NT2/D1 (cell line): ENCODE measurements at places on chromosomes 2 and 18.

GRCh38 chr2:232388324-232388891 is 9.9 kb downstream of the ALPP start:
- DNase-seq, result no peak

DNA sequence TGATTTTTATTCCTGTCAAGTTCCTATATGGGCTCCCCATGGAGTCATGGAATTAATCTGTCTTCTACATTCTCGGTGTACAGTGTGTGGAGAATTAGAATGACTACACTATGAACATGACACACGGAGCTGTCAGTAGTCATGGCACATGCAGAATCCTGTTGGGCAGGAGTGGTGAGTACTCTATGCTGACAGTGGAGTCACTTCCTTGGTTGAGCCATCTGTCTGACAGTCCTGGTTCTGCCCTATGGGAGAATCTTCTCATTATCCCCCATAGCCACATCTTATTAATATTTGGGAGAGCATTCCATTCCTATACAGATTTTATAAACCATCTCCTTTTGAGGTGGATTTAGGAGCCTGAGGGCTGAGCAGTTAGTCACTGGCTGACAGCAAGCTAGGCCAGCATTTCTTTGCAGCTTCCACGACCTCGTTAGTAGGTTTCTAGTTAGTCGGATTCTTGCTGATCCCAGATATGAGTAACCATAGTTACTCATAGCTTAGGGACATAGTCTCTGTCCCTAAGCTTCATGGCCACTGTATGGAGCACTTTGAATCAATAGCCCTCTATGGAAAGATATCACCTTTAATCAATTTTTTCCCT is 90.6 kb downstream of the MDH1 start:
- no peak for DNase-seq

DNA sequence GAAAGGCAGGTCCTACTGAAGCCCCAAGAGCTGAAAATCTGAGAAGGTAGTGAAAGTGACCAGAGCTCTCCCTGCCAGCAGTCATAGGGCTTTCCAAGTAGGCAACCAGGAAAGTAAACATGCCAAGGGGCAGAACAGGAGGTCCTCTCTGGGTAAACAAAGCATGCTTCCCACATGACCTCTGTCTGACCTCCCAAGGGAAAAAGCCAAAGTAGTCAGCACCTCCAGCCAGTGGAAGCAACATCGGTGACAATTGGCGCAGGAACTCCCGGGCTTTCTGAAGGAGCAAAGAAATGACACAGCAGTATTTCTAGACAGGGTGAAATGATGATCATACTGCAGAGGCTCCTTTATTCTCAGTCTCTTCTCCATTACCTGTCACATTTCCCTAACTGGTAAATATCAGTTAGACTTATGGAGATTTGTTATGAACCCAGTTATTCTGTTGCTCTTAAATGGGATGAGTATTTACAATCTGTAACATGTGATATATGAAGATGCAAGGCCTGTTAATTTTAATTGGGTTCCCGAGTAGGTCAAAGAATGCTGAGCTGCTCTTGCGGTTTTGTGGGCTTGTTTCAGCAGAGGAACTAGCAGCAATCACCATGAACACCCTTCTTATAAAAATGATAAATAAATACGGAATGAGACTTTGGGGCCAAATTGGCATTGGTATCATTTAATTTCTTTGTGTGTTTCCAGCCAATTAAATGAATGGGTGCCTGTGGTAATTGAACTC is 321.0 kb downstream of the RND3 start:
- DNase-seq, result no peak

- DNase-seq, result peak; percentile 28
These were observed 10.4 kb upstream of the KCNE4 start for GRCh38 chr2:223041527-223042109.

- DNase-seq, result no peak
These were observed 458.8 kb upstream of the MEX3C start for GRCh38 chr18:51656249-51656648.

GRCh38 chr2:98473995-98474780 is 29.5 kb downstream of the INPP4A start:
- DNase-seq, result no peak

- no peak for DNase-seq
These were observed 138.4 kb downstream of the ZNF516 start for GRCh38 chr18:76356666-76357065.

- no peak for DNase-seq
These were observed 1775.5 kb upstream of the CELF4 start for GRCh38 chr18:39341129-39341528.

DNA sequence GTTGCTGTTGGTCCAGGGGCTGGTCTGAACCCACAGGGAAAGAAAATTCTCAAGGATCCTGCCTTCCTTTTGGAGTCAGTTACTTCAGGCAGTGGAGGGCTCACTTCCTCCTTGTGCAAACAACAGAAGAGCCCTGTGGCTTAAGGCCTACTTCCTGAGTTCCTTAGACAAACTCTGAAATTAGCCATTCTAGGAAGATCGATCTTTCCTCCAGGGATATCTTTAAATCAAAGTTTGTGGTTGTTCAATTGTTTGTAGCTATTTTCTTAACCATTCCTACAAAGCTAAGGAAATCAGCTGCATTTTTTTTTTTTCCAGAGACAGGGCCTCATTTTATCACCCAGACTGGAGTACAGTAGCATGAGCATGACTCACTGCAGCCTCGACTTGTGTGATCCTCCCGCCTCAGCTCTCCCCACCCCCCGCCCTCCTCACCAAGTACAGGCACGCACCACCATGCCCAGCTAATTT is 156.0 kb downstream of the TANC1 start:
- DNase-seq, result peak; percentile 27

- no peak for DNase-seq
These were observed 204.8 kb upstream of the KYNU start for GRCh38 chr2:142672698-142673097.

- DNase-seq, result no peak
These were observed 44.9 kb downstream of the PSMG2 start for GRCh38 chr18:12747530-12748315.

DNA sequence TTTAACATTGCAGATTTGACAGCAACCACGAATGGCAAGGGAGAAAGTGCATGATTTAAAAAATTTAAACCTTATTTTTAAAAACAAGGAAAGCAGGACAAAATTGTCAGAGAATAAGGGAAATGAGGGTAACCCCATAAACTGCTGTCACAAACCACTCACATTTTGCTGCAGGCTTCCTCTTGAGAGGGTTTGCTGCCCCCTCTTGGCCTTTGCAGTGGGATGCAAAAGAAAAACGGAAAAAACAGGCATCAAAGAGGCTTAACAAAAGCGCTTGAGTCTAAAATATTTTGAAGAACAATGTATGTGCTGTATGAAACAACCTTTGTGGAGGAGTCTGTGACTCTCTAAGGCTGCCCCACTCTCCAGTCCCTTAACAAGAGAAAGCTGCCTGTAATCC is 91.6 kb downstream of the TMX3 start:
- DNase-seq, result peak; percentile 43
